ENCODE measurements at places on chromosomes 5 and 9.

DNA sequence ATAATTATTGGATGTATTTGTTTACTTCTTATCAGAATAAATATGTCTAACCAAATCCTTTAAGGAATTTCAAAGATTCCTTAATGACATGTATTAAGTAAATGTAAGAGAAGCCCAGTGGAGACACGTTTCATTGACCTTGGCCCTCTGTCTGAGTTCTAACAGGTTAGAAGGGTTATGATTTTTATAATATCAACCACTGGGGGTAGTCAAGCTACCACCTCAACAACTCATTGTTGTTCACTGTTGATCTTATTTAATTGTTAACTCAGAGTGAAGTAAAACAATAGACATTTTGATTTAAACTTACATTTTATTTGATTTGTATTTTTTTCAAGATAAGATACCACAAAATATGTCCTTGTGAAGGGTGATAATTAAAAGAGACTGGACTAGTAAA, 499.2 kb upstream of the COX7C start:
- DNase-seq = no peak

GRCh38 chr5:127256886-127257597, 33.6 kb upstream of the MEGF10 start:
- no peak for DNase-seq

DNA sequence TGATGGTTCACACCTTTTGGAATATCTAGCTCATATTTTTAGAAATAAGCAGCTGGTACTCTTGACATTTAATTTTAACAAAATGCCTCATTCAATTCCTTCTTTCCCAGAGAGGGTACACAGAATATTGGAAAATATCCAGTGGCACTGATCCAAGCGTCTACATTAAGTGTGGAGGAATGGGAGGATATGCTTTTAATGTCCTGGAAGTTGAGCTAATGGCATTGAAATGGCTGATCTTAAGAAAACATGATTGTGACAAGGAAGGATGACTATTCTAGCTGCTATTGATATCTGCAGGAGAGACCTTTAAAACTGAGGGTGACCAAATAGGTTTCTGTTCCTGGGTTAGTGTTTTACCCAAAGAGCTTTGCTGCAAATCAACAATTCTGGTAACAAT, 30.0 kb downstream of the ZNF366 start:
- DNase-seq = no peak

DNA sequence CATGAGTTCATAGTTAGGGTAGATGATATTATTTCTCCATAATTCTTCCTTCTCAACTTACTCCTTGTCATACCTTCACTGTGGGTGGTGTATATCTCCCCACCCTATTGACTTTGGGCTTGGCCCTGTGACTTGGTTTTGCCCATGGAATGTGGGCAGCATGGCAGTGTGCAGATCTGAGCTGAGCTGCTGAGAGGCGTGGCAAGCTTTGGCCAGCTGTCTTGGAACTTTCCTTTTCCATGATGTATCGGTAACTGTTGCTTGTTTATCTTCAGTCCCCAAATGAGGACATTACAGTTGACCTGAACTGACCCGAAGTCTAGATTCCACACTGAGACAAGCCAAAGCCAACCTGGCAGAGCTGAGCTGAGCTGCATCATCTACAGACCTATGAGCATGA, 70.4 kb downstream of the RALGPS1 start:
- no peak for DNase-seq

DNA sequence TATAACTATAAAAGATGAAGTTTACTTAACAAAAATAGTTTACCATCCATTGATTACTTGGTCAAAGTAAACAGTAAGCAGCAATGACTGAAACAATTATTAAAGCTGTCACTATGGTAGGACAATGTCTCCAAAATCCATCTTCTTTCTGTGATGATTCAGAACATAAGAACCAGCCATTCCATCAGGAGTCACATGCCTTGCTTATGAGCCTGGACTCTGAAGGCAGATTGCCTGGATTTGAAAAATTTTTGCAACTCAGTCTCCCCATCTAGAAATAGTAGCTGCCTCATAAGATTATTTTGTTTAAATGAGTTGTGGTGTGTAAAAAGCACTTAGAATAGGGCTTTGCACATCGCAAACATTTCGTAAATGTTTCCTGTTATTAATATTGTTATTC, 136.2 kb downstream of the LIFR start:
- no peak for DNase-seq

GRCh38 chr5:138438724-138439476, at the start of gene REEP2:
REEP2 (plus strand) TSS chr5:138439057; CDS start chr5:138439209, 152 bp downstream.
- peak; percentile 82 for DNase-seq

DNA sequence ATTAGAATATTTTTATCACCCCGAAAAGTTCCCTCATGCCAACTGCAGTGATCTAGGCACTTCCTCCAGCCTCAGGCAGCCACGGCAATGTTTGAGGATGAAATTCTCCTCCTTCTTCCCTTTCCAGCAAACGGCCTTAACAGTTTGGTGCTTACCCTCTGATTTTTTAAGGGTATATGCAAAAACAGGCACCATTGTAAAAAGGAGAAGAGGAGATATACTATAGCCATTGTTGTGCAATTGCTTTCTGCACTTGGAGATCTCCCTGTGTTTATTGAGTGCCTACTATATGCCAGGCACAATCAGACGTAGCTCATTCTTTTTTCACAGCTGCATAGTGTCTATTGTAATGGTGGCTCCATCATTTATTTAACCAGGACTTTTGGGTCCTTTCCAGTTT, 29.4 kb downstream of the GSN start:
- no peak for DNase-seq

GRCh38 chr9:133609311-133610098, at the start of gene FAM163B:
FAM163B (minus strand) TSS chr9:133609389; CDS start chr9:133580223, 29,166 bp downstream.
- peak; percentile 53 for DNase-seq

DNA sequence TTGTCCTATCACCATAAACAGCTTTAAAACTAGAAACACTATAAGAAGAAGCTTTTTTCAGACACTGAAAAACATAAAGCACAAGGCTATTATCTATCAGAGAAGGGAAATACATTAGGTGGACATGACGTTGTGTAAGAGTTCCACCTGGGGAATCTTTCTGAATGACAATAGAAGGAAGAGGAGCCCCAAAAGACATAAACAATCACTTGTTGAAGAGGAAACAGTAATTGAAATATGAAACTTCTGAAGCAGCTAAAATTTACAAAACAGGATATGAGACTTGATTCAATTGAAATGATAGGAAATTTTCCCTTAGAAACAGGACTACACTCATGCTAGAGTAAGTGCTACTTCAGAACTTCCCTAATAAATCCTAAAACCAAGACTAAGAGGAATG, 933.6 kb downstream of the EFNA5 start:
- DNase-seq = no peak

DNA sequence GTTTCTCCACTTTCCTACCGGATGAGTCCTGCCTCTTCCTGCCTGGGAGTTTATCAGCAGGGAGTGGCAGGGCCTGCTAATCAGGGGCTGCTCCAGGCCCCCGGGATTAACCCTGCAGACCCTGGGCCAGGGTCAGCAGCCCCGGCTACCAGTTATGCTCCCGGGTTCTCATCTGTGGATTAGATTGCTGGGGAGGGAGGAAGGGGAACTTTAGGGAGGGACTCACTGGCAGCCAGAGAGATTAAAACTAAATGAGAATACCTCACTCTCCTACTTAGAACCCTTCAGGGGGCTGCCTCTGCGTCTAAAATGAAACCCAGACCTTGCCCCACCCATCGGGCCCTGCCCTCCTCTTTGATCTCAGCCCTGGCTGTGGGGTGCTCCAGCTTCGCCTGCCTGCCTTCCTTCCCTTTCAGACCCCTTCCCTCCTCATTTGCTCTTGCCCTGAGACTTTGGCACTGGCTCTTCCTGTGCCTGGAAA, 130.5 kb upstream of the HAND1 start:
- DNase-seq = no peak

DNA sequence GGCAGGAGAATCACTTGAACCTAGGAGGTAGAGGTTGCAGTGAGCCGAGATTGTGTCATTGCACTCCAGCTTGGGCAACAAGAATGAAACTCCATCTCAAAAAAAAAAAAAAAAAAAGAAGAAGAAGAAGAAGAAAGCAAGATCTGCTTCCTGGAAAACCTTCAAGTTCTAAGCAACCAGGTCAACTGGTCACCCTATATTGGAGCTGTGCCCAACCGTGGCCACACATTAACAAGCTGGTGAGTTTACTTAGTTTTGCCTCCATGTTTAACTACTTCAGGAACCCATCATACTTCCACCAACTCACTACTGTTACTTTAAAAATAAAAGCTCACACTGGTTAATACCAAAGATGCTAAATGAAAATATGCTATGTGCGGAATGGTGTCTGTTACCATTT, 12.3 kb upstream of the SKP1 start:
- DNase-seq = no peak

DNA sequence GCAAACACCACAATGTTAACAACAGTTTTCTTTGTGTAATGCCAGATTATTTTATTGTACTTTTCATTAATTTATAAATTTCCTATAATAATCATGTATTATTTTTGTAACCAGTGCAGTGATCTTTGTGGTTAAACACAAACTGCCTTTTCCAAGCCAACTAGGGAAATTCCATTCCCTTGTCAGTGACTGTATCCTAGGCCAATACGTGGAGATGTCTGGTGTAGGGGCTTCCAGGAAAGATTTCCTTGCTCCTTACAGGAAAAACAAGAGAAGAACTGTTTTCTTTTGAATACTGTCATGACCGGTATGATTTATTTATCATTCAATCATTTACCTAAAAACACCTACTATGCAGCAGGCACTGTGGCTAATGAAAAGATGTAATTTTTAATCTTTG, 31.4 kb downstream of the FANCC start:
- no peak for DNase-seq
